Amniotic stem cell (primary cell): ENCODE measurements at places on chromosomes 13 and 19.

GRCh38 chr19:4984438-4984990 lies 15.6 kb downstream of the KDM4B start:
- DNase-seq, result no peak

GRCh38 chr13:105952233-105952972 lies 583.1 kb downstream of the EFNB2 start:
- DNase-seq, result no peak

GRCh38 chr19:28963486-28964250 lies 249.3 kb downstream of the UQCRFS1 start:
- no peak for DNase-seq

DNA sequence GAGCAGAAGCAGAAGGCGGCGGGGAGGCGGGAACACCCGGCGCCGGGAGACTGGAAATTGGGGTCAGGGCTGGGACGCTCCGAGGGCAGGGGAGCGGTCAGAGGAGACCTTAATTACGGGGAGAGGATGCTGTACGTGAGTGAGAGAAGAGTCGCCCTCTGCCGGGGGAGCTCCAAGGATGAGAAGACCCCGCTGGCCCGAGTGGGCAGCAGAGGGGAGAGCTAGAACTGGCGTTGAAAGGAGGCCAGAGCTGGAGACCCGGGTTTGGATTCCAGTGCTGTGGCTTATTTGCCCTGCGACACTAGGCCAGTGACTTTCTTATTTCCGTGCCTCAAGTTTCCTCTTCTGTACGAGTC lies 536 bp downstream of the FAM32A start:
- DNase-seq, result peak; percentile 33

- no peak for DNase-seq
Observed at GRCh38 chr19:48397263-48398101, 4.0 kb downstream of the GRIN2D start.

- peak; percentile 56 for DNase-seq
Observed at GRCh38 chr19:6076675-6077463, 33.4 kb downstream of the RFX2 start.

- no peak for DNase-seq
Observed at GRCh38 chr19:52658595-52658994, 20.4 kb upstream of the ZNF83 start.

DNA sequence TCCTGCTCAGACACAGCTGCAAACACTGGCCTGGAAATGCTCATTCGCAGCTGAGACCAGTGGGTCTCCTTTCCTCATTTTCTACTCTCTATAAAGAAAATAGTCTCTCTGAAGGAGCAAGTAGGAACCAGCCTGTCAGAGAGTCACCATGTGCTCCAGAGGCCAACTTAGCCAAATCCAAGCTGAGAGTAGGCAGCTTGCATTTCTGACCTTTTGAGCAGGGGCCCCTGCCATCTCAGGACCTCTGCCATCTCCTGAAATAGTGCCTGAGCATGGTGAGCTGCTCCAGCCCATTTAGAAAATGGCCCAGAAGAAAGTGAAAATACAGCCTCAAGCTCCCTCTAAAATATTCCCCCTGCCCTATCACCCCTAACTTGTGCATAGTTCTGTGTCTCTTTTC lies 95.6 kb downstream of the STOML3 start:
- DNase-seq, result no peak

DNA sequence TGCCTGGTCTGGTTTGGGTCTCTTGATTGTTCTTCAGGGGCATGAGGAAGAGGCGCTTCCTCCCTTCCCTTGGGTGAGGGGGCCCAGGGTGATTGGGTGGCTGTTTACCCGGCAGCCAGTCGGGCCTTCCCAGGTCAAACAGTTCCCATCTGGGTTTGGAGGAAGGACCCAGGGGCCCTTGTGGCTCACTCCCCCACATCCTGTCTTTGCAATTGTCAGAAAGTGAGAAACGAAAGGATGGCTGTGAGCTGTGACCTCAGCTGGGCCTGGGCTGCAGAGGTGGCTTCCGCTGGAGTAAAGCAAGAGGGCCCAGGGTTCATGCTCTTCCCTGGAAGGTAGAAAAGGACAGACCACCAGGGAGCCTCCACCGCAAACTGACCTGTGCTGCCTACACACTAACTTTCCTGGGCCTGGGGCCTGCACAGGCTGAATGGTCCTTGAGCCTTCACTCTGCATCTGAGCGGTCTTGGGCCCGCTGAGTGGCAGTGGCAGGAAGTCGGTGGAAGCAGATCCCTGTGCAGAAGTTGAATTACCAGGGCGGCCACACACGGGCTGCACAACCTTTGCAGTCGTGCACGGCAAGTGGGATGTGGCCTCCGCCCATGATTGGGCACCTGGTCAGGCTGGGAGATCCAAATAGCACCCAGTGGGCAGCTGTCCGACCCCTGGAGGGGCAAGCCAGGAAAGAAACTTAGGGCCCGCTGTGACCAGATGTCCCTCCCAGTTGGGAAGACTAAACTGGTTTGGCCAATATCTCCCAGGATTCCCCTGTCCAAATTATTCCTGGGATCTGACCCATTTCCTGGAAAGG lies 5.3 kb upstream of the CD79A start:
- no peak for DNase-seq

GRCh38 chr13:111845621-111846351 lies 221.2 kb upstream of the SOX1 start:
- no peak for DNase-seq

DNA sequence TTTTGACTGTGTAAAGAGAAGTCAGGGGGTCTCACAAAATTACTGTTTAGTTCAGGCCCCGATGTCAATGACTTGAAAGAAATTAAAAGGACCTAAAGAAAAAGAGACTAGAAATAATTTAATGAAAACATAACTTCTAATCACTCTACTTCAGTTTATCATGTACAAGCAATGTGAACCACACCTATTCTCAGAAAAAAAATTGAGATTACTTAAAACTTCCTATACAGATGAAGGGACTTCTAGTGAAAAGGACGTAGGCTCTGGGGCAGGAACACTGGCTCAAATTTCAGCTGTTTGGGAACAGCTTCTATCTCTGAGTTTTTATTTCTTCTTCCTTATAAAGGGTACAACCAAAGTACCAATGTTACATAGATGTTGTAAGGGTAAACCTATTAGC lies 38.0 kb downstream of the TPT1 start:
- no peak for DNase-seq
